ENCODE measurements at places on chromosomes 2 and 18.

GRCh38 chr18:68660354-68661183 lies 54.3 kb downstream of the TMX3 start:
- no peak for DNase-seq

- no peak for DNase-seq
These were observed 86.0 kb downstream of the NRP2 start for GRCh38 chr2:205768341-205768740.

DNA sequence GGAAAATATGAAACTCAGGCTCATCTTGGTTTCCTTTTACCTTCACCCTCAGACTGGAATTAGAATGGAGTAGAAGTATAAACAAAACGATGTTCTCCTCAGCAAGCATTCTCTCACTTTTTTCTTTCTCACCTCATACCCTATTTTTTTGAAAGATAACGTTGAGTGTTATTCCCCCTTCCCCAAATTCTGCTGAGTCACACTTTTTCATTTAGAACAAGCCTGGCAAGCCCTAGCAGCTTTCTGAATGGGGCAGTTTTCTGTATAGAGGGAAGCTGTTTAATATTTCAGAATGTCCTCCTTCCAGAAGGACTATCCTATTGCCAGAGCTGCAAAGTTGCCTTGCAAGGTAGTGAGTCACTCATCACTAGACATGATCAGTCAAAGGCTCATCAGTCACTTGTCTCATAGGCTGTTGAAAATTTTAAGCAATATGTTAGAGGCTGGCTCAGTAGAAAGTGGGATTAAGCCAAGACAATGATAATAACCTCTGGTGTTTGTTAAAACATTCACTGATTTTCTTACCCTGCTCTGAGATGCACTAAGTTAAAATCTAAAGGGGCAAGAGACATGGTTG lies 416.1 kb downstream of the RNF144A start:
- DNase-seq = no peak

- DNase-seq = no peak
These were observed 53.5 kb downstream of the ATL2 start for GRCh38 chr2:38323623-38324022.

- DNase-seq = no peak
These were observed 25.9 kb downstream of the HDLBP start for GRCh38 chr2:241289597-241289996.

DNA sequence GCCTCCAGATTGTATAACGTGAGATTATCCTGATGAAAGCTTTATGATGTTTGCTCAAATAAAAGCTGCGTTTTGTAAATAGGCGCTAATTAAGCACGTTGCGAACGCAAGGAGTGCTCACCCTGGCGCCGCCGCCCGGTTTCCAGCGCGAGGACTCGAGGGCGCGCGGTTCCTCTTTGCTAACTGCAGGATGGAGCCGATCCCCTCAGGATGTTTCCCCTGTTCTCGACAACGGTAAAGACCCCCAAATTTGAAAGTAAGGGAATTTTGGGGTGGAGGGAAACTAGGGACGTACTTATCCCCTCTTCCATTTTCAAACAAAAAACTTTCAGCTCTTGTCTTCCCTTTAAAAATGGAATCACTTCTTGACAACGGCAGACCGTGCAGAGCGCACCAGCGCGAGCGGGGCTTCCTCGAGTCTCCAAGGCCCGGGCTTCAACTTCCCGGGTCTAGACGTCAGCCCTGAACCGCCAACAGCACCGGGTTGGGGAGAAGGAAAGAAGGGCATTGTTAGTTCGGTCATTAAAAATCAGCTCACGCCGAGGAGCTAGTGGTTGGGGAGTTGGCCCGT lies 1.1 kb upstream of the GBX2 start:
- DNase-seq = no peak

GRCh38 chr2:160005908-160006307 lies 56.5 kb downstream of the PLA2R1 start:
- no peak for DNase-seq

GRCh38 chr18:59839931-59840685 lies 59.7 kb upstream of the PMAIP1 start:
- DNase-seq = no peak

GRCh38 chr2:95074663-95075439 lies 46.8 kb downstream of the MRPS5 start:
- DNase-seq = peak; percentile 36

DNA sequence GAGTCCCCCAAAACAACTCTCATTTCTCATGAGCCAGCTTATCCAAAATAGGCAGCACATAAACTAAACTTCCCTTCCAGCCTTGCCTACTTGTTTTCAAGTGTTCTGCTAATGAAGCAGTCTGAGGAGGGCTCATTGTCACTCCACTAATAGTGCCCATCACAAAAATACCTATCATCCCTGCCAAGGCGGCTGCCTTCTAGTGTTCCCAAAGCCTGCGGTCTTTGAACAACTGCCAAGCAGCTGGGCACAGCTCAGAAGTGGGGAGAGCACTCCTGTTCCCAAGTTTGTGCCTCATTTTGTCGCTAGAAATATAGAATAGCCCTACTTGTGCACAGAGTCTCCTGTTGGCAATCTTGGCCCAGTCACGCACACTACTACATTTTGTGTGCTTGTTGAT lies 50.3 kb downstream of the DTNA start:
- DNase-seq = no peak

GRCh38 chr18:7633171-7633570 lies 66.1 kb downstream of the PTPRM start:
- no peak for DNase-seq

GRCh38 chr2:53403792-53404413 lies 363.7 kb upstream of the CHAC2 start:
- DNase-seq = no peak

DNA sequence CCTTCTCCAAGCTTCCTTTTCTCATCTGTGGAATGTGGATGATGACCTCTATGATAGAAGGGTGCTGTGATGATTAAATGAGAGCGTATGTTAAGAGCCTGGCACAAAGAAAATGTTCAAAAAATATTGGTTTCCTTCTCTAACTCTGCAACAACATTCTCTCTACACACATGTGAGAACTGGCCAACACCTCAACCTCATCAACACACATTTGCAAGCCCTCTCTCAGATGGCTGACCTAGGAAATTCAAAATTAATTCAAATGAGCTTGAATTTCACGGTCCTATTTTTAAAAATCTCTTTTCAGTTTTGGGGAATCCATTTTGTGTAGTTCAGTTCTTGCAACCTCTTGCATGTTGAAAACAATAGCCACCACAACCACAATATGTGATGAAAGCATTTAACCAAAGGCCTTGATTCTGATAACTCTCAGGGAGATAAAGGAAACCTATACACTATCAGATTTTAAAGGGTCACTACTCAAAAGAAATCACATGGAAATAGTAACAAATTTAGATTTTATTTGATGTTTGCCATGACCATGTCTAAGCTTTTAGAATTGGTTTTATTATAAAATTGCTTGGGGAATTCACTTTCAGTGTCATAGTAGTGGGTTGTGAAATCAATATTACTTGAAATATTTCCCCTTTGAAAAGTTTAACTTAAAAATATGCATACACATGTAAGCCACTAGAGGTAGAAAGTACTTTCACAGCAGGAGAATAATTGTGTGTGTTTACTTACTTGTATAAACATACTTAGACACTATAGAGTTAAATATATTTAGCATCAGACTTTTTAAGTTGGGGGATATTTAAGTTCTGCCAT lies 16.6 kb upstream of the NABP1 start:
- DNase-seq = no peak

- no peak for DNase-seq
These were observed 103.0 kb upstream of the STK17B start for GRCh38 chr2:196274387-196274809.

- no peak for DNase-seq
These were observed 548.2 kb upstream of the LRRTM1 start for GRCh38 chr2:80852808-80853139.

GRCh38 chr2:60497500-60497899 lies 56.0 kb downstream of the BCL11A start:
- DNase-seq = no peak

DNA sequence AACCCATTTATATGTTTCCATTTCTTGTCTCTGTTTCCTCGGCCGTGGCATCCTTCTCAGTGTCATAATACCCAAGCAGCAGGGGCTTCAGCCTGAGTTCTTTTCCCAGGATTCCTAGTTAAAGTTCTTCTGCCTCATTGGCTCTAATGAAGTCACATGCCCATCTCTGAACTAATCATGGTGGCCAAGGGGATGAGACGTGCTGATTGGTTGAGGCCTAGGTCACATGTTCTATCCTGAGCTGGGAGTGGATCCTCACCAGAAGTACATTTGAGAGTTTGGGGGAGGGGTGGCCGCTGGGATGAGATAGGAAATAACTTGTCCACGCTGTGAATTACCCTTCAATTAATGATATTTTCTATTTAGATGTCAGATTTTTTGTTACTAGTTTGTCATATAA lies 3.8 kb upstream of the UGT1A5 start:
- no peak for DNase-seq
